Stimulated activated naive CD8-positive, alpha-beta T cell treated with anti-CD3 and anti-CD28 coated beads, Interleukin-15, amount 100 ng/mL, for 72 hours (primary cell): ENCODE measurements at places on chromosomes 3 and 15.

DNA sequence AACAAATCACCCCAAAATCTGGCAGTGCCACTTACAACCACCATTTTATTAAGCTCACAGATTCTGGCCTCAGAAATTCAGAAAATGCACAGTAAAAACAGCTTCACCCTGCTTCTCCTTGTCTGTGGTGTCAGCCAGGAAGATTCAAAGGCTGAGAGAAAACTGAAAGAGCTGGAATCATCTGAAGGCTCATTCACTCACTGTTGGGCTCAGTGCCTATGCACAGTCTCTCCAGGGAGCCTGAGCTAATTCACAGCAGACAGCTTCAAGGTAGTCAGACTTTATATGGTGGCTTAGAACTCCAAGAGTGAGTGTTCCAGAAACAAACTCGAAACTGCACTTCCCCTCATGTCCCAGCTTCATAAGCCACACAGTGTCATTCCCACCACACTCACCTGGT, 16.5 kb upstream of the PLOD2 start:
- no peak for DNase-seq

GRCh38 chr15:57286446-57287122, 89.7 kb upstream of the CGNL1 start:
- no peak for DNase-seq

DNA sequence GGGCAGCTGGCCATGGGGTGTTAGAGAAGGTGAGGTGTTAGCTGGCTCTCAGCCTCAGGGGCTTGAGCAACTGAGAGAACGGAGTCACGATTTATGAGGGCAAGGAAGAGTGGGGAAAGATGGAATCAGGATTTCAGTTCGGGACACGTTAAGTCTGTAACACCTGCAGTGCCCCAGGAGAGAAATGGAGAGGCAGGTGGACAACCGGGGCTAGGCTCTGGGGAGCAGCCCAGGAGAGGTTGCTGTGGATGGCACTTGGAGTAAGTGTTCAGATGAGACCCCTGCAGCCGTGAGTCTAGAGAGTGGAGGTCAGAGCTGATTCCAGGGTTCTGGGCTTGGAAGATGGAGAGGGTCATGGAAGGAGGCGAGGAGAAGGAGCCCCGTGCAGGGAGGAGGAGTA, 237.9 kb downstream of the OCA2 start:
- no peak for DNase-seq

GRCh38 chr3:61864886-61865285, 303.5 kb downstream of the PTPRG start:
- DNase-seq, result no peak

DNA sequence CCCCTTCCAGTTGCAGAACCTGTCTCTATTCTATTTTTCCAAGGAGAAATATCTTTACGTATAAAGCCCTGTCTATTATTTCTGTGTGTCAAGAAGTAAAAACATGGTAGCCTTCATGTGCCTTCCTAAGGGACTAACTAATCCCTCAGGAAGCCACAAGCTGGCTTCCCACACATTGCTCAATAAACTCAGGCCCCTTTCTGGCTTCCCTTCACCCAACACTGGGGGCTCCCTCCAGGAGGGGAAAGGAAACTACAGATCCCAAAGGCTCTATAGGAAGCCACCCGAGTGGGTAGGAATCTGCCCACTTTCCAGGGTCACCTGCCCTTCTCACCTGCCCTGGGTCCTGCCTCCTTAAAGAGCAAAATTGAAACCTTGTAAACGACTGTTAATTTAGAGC, 4.6 kb downstream of the TLE3 start:
- no peak for DNase-seq

DNA sequence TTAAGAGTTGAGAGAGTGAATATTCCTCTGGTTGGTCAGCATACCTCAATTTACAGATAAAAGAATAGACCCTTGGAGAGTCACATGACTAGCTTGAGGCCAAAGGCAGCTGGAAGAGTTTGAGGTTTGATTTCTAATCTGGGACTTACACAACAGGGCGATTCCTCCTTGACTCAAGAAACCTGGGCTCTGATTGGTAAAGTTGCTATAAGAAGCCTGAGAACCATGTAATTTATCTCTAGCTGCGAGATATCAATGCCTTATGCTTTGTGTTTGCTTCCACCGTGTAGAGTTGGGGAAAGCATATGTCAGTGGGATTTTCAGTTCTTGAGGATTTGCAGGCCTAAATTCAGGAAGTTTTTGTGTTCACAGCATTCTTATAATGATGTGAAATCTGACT, 206.0 kb downstream of the KLHL25 start:
- no peak for DNase-seq
